ENCODE measurements at places on chromosomes 5 and 9.

- no peak for DNase-seq
Observed at GRCh38 chr5:77844373-77844622, 68.2 kb upstream of the TBCA start.

DNA sequence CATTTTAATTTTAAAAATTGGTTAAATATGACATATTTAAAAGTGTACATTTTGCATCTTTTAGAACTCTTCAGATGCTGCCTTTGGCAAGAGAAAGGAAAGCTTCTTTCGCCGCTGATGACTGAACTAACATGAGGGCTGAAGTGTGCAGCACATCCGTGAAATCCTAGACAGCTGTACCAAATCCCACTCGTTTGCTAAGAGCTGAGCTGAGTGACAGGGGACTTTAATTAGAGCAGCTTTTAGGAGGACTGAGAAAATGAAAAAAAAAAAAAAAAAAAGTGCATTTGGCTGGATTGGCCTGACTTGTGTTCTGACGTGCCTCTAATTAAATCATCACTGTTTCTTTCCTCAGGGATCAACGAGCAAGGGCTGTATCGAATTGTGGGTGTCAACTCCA is 271.3 kb downstream of the ARHGAP26 start:
- no peak for DNase-seq

DNA sequence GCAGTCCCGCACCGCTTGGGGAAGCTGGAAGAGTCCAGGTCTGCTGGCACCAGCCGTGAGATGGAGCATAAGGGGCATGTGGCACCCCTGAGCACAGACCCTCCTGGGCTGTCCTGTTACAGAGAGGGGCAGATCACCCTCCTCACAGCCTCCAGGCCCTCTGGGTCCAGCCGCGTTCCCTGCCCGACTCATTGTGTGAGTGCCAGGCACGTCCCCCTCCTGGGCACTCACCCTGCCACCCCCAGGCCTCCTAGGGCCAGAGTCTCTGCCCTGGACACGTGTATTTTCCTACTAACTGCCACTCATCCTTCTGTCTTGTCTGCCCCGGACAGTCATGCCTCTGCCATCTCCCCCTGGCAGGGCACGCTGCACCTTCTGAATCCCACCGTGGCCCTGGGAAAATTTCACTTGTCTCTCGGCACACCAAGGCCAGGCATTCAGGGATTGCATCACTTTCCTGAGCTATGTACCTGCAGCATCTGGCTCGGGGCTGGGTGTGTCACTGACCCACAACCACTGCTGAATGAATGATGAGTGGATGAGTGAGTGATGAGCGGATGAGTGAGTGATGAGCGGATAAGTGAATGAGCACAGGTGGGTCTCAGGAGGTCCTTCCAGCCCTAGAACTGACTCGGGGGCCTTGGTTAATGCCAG is 21.5 kb upstream of the FCN1 start:
- DNase-seq: no peak

GRCh38 chr5:179858241-179858585 is 404 bp downstream of the MRNIP start:
- DNase-seq: peak; percentile 61

GRCh38 chr9:99474186-99474585 is 252.1 kb downstream of the SEC61B start:
- no peak for DNase-seq

GRCh38 chr9:13143281-13143680 is 136.2 kb downstream of the MPDZ start:
- no peak for DNase-seq

GRCh38 chr5:82808960-82809359 is 268.2 kb downstream of the TMEM167A start:
- no peak for DNase-seq

- no peak for DNase-seq
Observed at GRCh38 chr9:37715260-37715659, 38.3 kb upstream of the TRMT10B start.

- no peak for DNase-seq
Observed at GRCh38 chr5:11396917-11397316, 507.3 kb downstream of the CTNND2 start.

GRCh38 chr5:173233347-173234128 is 1.5 kb downstream of the NKX2-5 start:
- DNase-seq: no peak

GRCh38 chr9:127229691-127230417 is 34.7 kb upstream of the GARNL3 start:
- no peak for DNase-seq

DNA sequence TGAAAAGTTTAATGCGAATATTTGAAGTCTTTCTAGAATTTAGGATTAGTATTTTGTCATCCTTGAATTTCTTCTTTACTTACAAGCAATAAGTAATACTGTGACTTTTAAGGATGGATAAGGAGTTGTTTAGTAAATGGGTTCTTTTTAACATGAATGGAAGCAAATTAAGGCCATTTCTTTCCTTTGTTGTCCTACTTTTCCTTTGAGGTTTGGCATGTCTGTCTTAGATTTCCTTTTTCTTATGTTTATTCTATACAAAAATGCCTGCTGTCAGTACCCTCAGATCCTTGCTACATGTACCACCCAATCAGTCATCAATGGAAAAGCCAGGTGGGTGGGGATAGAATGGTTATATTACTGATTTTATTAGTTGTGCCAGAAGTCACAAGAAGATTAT is 10.2 kb downstream of the STX17 start:
- DNase-seq: no peak

DNA sequence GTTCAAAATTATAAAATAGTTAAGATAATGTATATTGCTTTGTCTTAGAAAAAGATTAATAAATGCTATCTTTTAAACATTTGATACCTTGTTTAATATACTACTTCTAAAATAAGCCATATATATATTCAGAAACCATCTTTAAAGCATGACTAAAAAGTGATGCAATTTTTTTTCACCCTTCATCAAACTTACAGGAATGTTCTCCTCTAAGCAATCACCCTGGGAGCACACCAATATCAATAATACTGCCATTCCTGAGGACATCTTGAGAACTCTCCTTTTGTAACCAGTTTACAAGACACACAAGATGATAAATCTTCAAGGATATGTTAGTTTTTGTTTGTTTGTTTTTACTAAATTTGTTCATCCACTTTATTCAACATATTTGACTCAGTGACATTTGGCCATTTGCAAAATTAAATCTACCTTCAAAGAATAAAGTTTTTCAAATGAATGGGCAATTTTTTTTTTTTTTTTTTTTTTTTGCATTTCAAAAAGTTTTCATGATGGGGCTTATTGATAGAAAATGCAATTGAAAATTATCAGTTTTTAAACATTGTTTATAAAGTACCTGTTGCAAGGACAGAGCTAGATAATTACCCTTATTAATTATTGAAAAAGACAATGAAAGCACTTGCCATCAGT is 17.2 kb downstream of the FOXD1 start:
- no peak for DNase-seq

GRCh38 chr5:169099801-169100734 is 200.9 kb downstream of the SLIT3 start:
- DNase-seq: no peak

DNA sequence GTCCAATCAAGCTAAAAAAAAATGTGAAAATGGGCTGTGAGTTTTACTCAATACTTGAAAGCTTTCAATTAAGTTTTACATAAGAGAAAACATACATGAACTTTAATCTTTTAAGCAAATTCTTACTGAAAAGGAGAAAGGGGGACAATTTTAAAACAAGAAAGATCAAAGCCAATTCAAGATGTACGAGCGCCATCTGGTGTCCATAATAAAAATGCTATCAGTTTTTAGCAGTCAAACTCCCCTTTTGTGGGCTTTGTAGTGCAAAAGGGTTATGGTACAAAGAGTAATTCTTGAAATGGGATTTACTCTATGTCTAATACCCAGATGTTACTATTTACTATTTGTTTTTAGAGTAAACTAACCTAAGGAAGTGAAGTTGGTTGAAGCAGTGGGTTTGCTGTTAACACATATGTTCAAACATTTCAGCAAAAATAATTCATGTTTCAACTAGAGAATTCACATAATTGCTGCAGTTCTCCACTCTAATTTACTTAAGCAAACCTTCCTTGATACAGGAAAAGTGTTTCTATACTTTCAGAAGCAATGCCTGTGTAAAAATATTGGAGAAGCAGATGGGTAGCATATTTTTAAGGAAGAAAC is 228.2 kb upstream of the TYRP1 start:
- DNase-seq: no peak

DNA sequence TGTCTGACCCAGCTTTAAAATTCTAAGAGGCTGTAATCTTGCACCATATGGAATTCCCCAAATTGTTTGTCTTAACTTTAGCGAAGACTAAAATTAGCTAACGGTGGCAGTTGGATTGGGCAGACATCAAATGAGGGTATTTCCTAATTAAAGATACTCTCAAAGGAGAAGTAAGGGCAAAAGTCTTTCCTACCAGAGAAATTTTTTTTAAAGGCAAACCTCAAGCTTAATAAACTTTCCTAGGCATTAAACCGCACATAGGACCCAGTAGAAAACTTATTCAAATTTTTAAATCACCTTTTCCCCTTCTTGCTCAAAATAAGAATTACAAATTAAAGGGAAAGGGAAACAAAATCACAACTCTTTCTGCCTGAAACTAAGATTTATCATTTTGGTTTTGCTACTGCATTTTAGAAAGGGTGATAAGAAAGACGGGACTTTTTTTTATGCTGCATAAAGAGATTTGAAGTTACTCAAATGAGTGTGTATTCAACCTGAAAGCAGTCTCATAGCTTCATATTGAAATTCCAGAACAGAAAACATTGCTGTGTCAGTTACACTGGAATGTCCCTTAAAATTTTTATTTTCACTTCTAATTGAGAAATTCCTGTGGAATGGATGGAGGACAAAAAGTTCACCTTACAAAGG is 189.1 kb upstream of the PTGER4 start:
- DNase-seq: no peak

DNA sequence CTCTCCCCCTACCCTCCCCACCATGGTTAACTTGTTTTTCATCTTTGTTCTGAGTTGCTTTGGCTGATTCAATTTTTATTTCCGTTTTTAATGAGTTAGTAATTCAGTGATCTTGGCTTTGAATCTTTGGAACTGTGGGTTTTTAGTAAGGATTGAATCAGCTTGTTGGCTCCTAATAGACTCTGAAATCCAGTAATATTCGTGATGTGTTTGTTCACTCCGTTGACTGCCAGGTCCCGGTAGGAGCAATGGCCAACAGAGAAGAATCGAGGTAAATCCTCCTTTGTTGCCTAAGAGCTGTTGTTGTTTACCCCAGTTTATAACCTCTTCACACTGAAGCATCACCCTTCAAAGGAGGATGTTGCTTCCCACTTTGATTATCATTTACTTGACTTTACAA is 92.7 kb downstream of the PCSK1 start:
- no peak for DNase-seq

GRCh38 chr5:178474562-178475184 is 115.5 kb downstream of the COL23A1 start:
- no peak for DNase-seq

DNA sequence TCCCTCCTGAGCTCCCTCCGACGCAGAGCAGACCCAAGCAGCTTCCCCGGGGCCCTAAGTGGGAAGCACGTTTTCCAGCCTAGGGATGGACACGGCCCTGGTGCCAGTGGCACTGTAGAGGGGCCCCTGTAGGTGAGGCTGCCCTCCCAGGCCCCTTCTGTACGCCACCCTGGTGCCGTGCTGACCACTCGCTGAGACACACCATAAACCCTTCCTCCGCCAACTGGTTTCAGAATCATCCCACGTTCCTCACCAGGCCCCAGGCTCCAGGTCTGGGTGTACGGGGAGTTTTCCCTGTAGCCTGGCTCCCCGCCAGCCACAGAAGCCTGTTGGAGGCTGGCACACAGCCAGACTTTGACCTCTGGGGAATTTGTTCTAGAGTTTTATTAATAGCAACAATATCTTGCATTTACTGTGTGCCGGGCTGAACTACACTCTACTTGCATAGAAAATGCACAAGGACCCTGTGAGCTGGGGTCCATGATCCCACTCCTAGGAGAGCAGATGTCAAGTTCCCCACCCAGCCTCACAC is 18.2 kb upstream of the WDR38 start:
- no peak for DNase-seq

DNA sequence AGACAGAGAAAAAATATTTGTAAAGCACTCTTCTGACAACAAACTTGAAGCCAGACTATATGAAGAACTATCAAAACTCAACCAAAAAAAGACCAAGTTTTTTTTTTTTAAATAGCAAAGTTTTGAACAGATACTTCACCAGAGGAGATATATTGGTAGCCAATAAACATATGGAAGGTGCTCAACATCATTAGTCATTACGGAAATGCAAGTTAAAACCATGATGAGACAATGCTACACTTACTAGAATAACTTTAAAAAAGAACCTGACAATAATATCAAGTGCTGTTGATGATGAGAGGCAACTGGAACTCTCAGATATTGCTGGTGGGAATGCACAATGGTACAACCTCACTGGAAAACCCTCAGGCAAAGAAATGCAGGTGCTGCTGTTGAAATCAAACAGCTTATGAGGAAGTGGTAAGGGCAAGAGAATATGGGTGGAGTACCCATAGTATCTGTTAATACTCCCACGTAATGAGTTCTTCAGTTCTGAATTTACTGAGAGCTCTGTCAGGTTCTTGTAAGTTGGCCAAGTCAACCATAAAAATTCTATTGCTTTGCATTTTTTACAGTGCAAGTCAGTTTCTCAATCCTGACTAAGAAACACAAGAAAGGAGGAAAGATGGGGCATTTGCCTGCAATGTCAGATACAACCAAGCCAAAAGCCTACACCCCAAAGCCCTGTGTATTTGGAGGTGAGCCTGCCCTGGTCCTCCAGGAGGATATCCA is 87.3 kb upstream of the GNAQ start:
- no peak for DNase-seq

DNA sequence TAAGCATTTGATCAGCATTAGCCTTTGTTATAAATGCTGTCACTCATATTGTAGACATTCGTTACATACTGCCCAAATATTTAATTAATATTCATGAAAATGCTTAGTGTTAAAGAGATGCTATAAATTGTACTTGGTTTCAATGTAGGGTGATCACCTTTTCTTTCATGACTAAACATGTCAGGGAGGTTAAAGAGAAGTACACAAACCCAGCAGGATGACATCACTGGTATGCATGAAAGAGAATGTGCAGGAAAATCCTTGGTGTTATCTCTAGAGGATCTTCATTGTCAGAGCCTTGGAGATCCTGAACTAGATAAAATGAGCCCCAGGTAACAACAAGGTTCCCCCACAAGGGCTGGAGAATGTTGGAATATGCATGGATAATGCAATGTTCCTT is 33.0 kb upstream of the SV2C start:
- DNase-seq: no peak

DNA sequence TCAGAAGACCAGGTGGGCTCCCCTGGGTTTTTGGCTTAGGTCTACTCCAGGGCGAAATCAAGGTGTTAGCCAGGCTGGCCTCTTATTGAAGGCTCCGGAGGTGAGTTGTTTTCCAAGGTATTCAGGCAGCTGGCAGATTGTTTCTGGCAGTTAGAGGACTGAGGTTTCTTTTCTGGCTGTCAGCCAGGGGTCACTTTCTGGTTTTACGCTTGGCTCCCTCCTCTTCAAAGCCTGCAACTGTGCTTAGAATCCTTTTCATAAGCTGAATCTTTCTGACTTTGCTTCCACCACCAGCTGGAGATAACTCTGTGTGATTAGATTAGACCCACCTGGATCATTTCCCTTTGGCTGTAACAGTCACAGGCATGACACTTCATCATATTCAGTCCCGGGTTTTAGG is 24.6 kb downstream of the RFK start:
- DNase-seq: no peak
